Activated T-helper 1 cell treated with anti-CD3 and anti-CD28 coated beads, Interleukin-2, amount 50 U/mL, for 16 hours (primary cell): ENCODE measurements at places on chromosomes 12 and 14.

DNA sequence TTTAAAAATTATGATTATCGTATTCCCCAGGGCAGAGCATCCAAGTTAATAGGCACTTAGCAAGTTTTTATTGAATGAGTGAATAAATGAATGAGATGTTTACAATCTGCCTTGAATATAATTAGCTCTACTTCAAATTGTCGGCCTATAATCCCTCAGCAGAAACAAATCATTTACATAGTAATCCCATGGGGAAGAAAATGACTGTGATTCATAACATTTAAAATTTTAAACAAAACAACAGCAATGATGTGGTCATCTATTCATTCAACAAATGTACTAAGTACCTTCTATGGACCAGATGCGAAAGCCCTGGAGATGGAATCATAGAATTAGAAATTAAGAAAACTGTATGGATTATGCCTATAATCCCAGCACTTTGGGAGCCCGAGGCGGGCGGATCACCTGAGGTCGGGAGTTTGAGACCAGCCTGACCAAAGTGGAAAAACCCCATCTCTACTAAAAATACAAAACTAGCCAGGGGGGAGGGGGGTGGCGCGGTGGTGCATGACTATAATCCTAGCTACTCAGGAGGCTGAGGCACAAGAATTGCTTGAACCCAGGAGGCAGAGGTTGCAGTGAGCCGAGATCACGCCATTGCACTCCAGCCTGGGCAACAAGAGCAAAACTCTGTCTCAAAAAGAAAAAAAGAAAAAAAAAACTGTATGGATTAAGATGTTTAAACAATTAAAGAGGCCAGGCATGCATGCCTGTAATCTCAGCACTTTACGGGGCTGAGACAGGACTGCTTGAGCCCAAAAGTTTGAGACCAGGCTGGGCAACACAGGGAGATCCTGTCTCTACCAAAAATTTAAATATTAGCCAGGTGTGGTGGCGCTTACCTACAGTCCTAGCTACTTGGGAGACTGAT, 17.7 kb upstream of the MDM2 start:
- DNase-seq, result no peak

DNA sequence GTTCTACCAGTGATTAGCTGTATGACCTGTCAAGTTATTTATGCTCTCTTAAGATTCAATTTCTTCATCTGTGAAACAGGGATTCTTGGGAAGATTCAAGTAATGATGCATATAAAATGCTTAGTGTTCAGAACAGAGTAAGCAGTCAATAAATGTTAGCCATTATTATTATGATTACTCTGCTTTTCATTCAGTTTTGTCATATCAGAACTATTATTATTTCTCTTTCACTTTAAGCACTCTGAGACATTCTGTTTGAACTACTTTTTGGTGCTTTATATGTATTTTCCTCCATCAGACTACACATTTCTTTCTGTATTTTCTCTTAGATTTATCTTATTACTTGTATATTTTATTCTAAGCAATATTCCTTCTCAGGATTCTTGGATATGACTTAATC, 81.2 kb downstream of the CFAP54 start:
- DNase-seq, result no peak

DNA sequence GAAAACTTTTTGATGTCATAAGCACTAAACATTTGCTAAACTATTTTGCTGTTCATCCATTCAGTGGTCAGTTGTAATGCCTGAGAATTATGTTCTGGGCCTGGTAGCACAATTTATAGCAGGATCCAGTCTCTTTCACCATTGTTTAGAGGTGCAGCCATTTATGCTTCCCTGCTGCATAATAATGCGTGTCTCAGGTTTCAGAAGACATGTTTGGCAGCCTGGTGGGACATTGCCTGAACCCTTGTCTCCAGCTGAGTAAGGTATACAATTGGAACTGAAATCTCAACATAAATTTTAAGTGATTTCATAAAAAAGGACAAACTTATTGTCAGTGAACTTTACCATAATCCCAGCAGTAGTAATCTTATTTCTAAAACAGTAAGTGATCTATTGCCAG, 94.8 kb downstream of the POLR3B start:
- DNase-seq, result no peak

GRCh38 chr14:90017371-90017770, 44.4 kb upstream of the KCNK13 start:
- no peak for DNase-seq

GRCh38 chr12:103774977-103775560, 66.0 kb downstream of the NT5DC3 start:
- DNase-seq, result no peak

DNA sequence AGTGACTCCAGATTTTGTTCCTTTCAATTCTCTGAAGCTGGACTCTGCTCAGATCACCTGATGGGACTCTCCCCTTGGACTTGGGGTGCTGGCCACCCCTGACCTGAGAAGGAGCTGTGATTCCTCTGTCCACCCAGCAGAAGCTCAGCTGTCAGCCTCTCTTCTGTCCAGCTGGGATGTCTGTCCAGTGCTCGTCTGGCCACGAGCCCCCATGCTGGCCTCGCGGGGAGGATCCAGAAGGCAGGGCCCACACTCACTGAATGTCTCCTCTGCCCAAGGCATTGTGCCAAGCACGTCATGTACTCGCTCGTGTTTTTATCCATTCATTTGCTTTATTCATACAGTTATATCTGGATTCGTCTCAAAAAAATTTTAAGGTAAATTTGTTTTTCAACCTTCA, 14.2 kb upstream of the SLC24A4 start:
- DNase-seq, result no peak

GRCh38 chr12:20508359-20508758, 140.0 kb downstream of the PDE3A start:
- DNase-seq, result no peak

DNA sequence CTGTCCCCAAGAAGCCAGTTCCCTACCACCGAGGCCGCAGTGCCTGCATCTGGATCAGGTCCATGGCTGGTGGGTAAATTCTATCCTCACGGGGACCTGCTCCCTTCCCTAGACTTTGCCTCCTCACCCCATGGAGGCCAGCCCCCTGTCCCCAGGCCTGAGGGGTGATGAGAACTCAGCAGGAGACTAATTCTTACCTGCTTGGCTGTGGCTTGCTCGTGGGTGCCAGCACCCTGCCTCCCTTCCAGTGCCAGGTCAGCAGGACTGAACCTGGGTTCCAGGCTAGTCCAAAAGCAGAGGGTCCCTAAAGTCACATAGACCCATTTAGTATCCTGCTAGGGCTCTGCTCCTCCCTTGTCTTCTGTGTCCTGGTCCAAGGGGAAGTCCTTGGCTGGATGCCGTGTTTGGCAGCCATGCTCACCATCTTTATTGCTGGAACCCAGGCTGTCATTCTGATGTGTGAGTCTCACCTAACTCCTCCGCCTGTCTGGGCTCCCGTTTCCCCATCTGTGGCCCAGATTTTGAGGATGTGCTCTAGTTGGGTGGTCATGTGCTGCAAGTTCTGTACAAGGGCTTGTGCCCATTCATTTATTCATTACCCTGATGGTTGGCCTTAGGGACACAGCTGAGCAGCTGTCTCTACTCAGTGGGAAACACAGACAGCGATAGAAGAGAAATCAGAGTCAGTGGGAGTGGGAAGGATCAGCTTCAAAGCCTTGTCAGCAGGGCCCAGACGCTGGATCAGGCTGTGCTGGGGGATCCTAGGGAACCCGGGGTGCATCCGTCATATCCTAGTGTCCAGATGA, 949 bp downstream of the PLBD2 start:
- no peak for DNase-seq

DNA sequence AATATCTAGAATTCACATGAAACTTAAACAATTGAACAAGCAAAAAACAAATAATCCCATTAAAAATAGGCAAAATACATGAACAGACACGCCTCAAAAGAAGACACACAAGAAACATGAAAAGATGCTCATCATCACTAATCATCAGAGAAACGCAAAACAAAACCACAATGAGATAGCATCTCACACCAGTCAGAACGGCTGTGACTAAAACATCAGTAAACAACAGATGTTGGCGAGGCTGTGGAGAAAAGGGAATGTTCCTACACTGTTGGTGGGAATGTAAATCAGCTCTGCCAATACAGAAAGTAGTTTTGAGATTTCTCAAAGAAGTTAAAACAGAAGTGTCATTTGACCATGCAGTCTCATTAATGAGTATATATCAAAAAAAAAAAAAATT, 121.3 kb downstream of the PTPRO start:
- DNase-seq, result no peak

GRCh38 chr14:71482671-71483070, 449.6 kb upstream of the RGS6 start:
- no peak for DNase-seq

GRCh38 chr14:68552602-68553001, 240.3 kb downstream of the ZFP36L1 start:
- no peak for DNase-seq

GRCh38 chr12:96408993-96409392, 8.8 kb upstream of the CDK17 start:
- DNase-seq, result no peak

DNA sequence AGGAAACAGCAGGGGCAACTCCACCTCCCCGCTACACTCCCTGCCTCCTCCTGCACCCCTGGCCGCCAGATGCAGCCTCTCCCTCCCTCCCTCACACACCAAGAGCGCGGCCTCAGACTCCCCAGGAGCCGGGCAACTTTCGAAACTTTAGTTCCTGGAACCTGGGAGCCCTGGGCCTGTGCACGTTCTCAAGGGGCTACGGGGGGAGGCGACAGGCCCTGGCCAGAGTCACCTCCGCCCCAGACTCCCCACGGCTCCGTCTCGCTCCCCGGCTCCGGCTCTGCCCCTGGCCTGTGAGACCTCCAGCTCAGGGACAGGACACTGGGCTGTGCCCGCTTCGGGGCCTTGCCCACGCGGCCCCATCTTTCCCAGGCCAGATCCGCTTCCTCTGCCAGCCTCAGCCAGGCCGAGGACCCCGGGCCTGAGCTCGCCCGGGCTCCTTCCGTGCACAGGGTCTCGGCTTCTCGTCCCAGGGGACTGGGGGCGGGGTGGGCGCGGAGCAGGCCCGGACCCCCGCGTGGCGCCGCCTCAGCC, 5.5 kb downstream of the AMN start:
- no peak for DNase-seq

DNA sequence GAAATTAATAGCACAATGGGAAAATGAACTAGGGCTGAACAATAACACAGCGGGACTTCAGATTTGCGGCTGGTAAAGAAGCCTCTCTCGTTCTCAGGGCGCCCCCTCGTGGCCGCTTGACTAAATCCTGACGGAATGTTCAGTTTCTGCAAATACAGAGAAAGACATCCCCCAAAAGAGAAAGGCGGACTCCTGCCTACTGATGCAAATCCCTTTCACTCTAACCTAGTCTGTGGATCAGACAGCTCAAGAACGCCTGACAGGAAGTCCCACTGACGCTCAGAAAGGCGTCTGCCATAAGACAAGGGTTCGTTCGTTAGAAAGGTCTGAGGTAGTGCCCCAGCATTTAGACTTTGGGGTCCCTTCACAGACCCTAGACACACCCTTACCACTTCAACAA, 2.5 kb downstream of the NUAK1 start:
- peak; percentile 43 for DNase-seq

GRCh38 chr14:100851946-100852620, 26.2 kb downstream of the MEG3 start:
- DNase-seq, result no peak

GRCh38 chr14:58107947-58108552, 44.0 kb downstream of the ARMH4 start:
- DNase-seq, result no peak

DNA sequence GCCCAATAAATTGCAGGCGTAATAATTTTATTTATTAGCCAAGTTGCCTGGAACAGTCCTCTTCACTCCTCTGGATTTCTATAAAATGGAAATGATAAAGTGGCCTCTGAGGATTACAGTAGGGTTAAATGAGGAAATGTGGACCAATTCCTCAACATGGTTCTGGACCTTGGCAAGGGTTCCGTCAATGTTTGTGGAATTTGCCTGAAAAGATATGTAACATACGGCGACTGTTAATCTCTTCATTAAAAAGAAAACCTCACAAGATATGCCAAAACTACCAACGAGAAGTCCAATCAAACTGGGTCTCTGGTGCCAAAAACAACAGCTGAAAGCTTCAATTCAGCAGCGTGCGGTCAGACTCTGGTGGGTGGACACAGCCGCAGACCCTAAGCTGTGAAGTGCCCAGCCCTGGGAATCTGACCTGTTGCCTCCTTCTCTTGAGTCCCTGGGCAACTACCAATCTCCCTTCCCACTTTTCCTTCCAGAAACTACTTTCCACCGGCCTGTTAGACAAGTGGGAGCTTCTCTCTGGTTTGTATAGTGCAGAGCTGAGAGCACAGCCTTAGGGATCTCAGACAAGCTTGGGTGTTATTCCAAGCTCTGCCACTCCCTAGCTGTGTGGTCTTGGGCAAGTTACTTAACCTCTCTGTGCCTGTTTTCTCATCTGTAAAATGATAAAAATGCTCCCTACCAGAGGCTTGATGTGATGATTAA, 190.5 kb upstream of the GSC start:
- no peak for DNase-seq

DNA sequence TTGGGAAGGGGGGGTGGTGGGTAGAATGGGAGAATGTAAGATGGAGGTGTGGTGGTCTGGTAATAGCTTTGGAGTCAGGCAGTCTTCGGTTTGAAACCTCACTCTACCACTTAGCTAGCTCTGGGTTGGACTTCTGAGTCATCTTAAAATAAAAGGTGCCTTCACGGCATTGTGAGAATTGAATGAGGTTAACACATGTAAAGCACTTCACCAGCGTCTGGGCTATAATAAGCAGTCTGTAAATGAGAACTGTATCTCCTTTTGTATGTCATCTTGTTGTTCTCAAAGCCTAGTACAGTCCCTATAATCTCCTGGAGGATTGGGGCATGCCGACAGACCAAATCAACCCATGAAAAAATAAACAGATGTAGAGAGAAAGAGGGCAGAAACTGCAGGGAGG, 11.2 kb downstream of the C2CD5 start:
- no peak for DNase-seq

- DNase-seq, result no peak
These were observed 1.6 kb downstream of the TMEM229B start for GRCh38 chr14:67486890-67487289.

DNA sequence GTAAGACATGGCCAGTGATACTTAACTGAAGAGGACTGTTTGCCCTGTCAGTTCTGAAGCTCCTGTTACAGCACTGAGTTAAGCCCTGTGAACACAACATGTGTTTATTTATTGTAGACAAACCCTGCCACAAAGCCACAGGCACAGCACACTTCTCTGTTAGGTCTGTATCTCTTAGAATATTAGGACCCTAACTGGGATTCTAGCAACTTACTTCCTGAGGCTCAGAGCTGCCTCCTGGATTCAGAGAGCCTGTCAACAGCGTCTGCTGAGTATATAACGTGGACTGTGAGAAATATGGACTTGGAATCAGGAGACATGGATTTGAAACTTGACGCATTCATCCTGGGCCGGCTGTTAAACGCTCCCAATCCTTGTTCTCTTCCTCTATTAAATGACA, 135.0 kb upstream of the HIF1A start:
- DNase-seq, result no peak
